NCI-H82 (cell line): ENCODE measurements at places on chromosomes 11 and 22.

GRCh38 chr11:65852508-65853245 is 5.3 kb downstream of the CFL1 start:
- DNase-seq: no peak

GRCh38 chr22:19849835-19850762 is 4.6 kb downstream of the GNB1L start:
- no peak for DNase-seq

DNA sequence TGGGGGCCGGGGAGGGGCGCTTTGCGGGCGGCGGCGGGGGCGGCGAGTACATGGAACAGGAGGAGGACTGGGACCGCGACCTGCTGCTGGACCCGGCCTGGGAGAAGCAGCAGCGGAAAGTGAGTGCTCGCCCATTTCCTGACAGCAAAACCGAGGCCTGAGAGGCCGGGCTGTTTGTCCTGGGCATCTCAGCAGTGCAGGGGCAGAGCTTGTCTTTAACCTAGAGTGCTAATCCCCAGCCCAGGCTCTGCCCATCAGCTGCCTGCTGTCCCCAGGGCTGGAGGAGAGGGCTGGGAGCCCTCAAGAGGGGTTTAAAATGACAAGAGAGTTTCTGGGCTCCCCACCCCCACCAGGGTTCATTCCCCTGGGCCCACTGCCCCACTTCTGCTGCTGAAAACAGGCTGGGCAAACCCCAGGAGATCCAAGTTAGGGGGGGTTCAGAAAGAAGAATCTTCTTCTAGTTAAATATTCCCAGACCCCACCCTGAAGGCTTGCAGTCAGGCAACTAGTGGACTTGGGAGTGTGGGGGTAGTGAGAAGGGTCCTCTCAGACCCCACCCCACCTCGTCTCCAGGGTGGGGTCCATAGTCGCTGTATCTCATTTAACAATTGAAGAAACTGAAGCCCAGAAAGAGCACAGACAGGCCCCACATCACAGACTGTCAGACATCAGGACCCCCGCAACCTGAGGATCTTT is 411 bp downstream of the ACTN3 start:
- DNase-seq: peak; percentile 29

DNA sequence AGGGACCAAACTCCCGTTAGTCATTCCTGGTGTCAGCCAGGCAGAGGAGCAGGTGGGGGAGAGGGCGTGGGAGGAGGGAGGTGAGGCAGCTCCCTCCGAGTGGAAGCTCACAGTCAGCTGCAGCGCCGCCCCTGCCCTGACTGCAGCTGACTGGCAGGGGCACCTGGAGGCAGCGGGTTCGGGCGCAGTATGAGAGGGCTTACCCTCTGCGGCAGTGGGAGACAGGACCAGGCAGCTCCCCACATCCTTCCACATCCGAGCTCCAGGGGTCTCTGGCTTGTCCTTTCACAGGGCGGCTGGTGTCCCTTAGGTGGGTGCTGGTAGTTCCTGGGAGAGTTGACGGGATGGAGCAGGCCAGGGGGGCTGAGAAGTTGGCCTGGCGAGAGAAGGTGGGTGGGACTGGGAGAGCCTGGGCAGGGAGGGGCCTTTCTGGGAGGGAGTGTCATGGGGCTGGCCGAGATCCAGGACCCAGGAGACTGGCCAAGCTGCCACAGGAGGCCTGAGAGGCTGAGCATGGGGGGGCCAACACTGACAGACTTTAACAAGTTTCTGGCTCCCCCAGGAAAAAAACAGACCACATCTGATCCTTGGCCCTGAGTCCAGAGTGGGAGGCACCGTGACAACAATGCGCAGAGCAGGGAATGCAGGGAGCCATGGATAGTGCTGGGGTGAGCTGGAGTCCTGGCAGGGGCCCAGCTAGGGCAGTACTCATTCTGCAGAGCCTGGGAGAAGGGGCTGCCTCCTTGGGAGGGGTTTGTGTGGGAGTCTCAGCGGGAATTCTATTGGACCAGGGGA is 4.9 kb downstream of the ADORA2A start:
- no peak for DNase-seq

DNA sequence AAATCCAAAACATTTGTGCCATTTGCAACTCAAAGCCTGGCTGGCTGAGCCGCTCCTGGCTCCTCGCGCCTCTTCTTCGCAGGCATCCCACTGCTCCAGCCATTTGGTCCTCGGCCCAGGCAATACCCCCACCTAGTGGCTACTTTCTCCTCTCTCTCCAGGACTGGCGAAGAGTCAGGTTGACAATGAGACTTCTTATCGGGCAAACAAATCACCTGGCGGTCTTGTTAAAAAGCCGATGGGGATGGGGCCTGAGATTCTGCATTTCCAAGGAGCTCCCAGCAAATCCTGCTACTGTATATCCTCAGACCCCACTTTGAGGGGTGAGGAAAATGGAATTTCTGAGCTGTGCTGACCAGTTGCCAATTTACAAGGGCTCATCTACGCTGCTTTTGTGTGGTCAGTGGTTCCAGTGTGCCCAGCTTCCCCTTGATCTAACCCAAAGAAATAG is 89.0 kb downstream of the ISX start:
- peak; percentile 83 for DNase-seq

GRCh38 chr22:19411690-19412045 is 19.9 kb downstream of the HIRA start:
- DNase-seq: no peak

GRCh38 chr11:2314136-2314524 is 12.3 kb downstream of the TSPAN32 start:
- DNase-seq: no peak

DNA sequence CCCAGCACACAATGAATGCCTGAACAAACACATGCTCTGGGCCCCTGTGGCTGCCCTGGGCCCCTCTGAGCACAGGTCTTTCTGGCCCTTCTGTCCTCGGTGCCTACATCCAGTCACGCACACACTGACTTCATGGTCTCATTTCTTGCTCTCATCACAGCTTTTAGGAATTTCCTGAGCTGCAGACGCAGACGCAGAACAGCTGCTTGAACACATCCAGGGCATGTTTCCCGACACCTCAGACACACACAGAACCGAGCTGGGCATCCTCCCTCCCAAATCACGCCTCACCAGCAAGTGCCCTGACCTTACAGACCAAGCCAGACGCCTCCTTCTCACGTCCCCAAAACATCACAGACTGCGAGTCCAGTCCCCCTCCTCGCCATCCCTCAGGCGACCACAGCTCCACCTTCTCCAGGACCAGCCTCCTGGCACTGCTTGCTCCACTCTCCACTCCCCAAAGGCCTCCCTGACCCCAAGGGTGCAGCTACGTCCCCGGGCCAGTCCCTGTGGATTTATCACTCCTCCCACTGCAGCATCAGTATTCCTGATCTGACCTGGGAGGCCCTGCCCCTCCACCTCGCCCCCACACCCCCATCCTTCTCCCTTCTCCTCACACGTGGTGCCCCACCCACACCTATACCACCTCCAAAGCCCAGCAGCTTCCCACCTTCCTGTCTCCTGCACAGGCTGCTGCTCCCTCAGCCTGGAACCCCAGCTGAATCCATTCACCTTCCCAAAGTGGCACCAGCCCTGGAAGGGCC is 12.9 kb downstream of the SIRT3 start:
- DNase-seq: no peak

GRCh38 chr11:112566124-112566523 is 305.5 kb upstream of the PLET1 start:
- DNase-seq: no peak

DNA sequence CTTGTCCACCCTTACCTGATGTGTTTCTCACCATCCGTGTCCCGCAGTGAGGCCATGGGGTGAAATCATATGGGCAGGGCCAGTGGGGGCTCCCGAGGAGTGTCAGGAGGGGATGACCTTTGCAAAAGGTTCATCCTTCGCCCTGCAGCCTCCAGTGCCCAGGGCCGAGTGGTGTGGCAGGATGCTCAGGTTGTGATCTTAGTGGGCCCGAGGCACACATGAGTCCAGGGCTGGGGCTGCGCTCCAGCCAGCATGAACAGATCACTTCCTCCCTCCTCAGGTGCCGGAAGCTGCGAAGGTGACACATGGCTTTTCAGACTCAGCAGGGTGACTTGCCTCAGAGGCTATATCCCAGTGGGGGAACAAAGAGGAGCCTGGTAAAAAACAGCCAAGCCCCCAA is 2.8 kb upstream of the FKBP2 start:
- DNase-seq: no peak

GRCh38 chr22:23743303-23743705 is 7.6 kb downstream of the ZNF70 start:
- no peak for DNase-seq

DNA sequence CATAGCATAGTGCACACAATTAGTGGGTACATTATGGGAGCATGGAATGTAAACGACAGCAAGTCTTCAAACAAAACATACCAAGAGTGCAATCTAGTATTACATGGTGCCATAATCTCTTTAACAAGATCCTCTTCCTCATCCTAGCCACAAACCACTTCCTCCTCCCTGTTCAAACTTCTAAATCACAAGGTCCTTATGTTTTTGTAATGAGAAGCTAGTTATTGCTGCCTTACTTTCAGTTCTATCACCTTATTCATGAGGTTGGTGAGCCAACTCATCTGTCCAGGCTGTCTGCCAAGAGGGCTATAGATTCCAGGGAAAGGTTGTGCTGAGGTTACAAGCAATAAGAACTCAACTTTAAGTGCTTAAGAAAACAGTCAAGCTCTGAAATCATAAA is 195.4 kb upstream of the ARHGAP20 start:
- DNase-seq: peak; percentile 41

DNA sequence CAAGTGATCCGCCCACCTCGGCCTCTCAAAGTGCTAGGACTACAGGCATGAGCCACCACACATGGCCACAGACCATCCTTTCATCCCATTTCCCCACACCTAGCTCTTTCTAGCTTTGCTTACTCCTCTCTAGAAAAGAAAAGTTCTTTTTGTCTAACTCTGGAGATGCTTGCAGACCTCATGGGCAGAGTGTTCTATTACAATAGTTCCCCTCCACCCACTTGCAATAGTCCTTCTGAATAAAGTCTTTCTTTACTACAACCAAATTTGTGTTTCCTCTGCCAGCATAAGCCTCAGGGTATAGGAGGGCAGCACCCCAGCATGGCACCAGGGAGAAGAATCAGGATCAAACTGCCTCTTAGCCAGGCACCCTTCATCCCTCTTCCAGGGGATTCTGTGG is 18.8 kb upstream of the RTL6 start:
- no peak for DNase-seq

DNA sequence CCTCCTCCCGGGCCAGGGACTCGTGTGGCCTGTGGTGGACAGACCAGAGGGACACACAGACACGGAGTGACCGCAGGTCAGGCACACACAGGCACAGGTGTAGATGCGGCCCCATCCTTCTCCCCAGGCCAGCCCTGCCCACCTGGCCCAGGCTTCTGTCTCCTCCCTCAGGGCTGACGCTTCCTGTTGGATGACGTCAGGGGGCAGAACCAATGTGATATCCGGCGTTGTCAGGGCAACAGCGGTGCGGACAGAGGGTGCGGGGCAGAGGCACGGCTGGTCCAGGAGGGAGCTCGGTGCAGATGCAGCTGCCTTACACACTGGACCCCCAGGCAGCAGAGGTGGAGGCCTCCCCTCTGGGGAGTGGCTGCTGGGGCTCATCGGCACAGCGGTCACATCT is 2.9 kb upstream of the TUBGCP6 start:
- peak; percentile 58 for DNase-seq

DNA sequence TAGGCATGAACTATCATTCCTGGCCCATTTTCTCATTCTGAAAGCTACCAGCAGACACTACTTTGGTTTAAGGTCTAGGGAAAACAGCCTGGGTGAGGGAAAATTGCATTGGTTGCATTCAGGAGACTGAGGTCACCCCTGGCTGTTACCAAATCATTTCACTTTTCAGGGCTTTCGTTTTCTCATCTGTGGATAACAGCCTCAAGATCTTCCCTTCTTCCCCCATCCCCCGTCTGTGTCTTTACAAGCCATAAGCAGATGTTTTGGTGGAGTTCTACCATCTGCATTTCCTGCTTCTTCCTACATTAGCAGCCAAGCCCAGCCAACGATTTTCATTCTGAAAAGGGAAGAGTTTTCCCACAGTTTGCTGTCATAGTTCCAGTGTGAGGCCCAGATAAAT is 130.4 kb downstream of the HIPK3 start:
- no peak for DNase-seq

GRCh38 chr22:46142548-46143490 is 7.5 kb upstream of the PPARA start:
- DNase-seq: no peak

DNA sequence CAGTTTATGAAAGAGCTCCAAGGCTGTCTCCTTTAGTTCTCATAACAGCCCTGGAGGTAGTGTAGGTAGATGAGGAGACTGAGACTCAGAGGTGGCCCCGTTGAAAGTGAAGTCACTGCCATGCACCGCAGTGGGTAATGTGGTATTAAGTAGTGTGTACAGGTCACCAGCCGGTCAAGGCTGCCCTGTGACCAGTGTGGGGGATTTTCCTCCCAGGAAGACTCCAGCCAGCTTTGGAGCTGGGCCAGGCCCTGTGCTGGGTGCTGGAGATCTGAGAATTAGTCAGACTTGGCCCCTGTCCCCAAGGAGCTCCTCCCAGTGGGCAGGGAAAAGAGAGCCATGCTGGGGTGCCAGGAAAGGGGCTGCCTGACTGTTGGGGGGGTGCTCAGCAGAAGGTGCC is 5.3 kb downstream of the OMP start:
- no peak for DNase-seq

GRCh38 chr11:78371221-78371891 is 46.3 kb downstream of the GAB2 start:
- DNase-seq: peak; percentile 91

GRCh38 chr11:86162239-86162638 is 82.3 kb upstream of the EED start:
- DNase-seq: no peak

DNA sequence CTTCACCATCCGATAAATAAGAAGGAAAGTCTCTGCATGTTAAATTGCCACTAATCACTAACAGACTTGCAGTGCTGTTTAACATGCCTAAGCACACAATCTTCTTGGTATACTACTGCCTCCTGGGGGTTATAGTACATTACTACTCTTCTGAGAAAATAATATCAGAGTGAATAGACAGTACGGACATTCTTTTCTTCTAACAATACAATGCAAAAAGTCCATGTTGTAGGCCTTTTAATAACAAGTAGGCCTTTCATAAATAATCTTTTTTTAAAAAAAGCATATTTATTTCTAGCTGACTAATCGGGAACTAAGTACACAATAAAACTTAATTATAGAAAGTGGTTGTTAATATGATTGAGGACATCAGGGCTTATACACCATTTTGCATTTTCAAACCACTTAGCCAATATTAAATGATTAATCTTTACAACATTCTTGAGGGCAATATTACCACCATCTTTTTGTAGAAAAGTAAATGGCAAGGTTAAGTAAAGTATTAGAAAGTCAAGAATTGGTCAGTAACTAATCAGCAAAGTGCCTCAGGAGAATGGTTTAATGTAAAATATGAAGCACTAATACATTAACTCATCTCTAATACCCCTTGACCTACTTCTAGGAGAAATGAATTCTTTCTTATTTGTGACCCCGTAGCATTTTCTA is 84.7 kb downstream of the TTC28 start:
- DNase-seq: peak; percentile 80

GRCh38 chr22:19731361-19732135 is 8.2 kb downstream of the GP1BB start:
- no peak for DNase-seq
